ENCODE measurements at places on chromosomes 16 and 17. TPM values are rescaled to one million over a fixed set of nuclear protein-coding genes. Genes with fewer than 3 reads are reported as not detected.

GRCh38 chr16:66422366-66422765, 4.7 kb upstream of the BEAN1 start:
- DNase-seq: no peak

DNA sequence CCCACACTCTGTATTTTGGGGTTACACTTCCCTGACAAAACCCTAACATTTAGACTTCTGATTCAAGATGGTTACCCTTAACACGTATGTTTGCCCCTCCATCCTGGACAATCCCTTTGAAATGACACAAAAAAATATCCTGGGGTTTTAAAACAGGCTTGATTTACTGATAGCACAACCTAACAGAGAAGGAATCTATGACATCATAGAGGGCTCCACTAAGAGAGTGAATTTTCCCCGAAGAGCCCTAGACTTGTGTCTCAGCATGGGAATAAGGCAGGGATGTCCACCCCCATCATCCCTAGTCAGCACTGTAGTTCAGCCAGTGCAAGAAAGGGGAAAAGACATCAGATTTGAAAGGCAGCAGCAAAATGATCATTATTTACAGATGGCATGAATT, 15.8 kb upstream of the SRCIN1 start:
- no peak for DNase-seq

Gene PIK3R6
- not detected for total RNA-seq

Gene GRIN2A
- total RNA-seq: 2.7 TPM

Gene CHTF18
- total RNA-seq: 19.3 TPM

Gene CDRT15
- total RNA-seq: not detected

Data from Daoy (cell line).